Activated naive CD8-positive, alpha-beta T cell treated with anti-CD3 and anti-CD28 coated beads for 36 hours (primary cell): ENCODE measurements at places on chromosomes 13 and 19. TPM values are rescaled to one million over a fixed set of nuclear protein-coding genes. Genes with fewer than 3 reads are reported as not detected.

- no peak for DNase-seq
- peaks cover 31% of the 10 kb centered on the region for H3K36me3 ChIP-seq
- no peak overlapping the region for H3K27ac ChIP-seq
- H3K4me1 ChIP-seq = peaks cover 6% of the 10 kb centered on the region
Measured at GRCh38 chr13:20812890-20813289, 39.1 kb upstream of the EEF1AKMT1 start.

The AMER2 gene
- not detected for total RNA-seq

The GPR18 gene
- total RNA-seq = 17.6 TPM

The ZFR2 gene
- 0.54 TPM for total RNA-seq

DNA sequence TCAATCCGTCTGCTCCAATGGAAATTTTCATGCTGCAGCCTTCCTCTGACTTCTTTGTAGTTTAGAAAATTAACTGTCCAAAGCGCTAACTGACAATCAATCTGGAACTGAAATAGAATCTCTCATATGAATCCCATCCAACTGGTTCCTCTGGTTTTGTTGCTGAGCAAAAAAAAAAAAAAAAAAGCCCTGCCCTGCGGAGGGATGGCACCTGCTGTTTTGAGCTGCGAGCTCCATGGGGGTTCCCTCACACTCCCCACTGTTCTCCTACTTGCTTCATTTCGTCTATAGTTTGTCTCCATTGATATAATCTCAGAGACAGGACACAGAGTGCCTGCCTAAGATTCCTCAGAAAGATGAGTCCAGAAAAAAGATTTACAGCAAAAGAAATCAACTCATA, 33.4 kb downstream of the FAAP24 start:
- no peak overlapping the region for H3K4me3 ChIP-seq
- H3K36me3 ChIP-seq = no peaks in the 10 kb centered on the region
- DNase-seq = no peak
- H3K27me3 ChIP-seq = no peaks in the 10 kb centered on the region

DNA sequence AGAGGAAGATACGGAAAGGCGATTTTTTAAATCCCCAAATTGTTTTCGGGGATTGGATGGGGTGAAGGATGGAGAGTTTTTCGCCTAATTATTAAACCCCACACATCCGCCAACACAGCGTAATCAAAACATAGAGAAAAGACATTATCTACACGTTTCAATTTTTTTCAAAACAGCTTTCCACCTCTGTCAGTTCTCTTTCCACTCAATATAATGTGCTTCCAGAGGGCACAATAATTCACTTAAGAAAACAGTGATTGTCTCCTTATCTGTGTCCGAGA, 435 bp upstream of the OBI1 start:
- no peak for DNase-seq
- H3K27me3 ChIP-seq = no peaks in the 10 kb centered on the region
- peak overlapping the region; percentile 96 for H3K27ac ChIP-seq
- peak overlapping the region; percentile 94 for H3K4me3 ChIP-seq
- peaks cover 34% of the 10 kb centered on the region for H3K4me1 ChIP-seq

- peaks cover 3% of the 10 kb centered on the region for H3K36me3 ChIP-seq
- H3K4me1 ChIP-seq = peaks cover 7% of the 10 kb centered on the region
- no peak for DNase-seq
- H3K4me3 ChIP-seq = no peak overlapping the region
- no peak overlapping the region for H3K27ac ChIP-seq
Measured at GRCh38 chr19:17327068-17327653, 7.5 kb downstream of the ANO8 start.

The HS6ST3 gene
- total RNA-seq = not detected

The KEAP1 gene
- 69.3 TPM for total RNA-seq

DNA sequence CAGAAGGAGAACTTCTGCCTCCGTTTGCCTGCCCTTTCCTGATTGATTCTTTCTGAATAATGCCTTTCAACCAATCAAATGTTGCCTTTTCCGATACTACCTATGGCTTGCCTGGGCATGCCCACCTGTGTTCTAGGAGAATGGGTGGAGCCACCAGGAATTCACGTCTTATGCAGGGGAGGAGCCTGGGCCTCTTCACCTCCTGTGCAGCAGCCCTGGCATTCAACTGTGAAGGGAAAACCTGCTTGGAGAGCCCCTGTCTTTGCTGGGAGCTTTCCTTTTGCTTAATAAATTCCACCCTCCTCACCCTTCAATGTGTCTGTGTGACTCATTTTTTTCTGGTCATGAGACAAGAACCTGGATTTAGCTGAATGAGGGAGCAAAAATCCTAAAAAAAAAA, 730.7 kb downstream of the UQCRFS1 start:
- no peaks in the 10 kb centered on the region for H3K36me3 ChIP-seq
- no peak for DNase-seq
- H3K4me1 ChIP-seq = no peaks in the 10 kb centered on the region
- H3K27me3 ChIP-seq = no peaks in the 10 kb centered on the region
- no peak overlapping the region for H3K27ac ChIP-seq

DNA sequence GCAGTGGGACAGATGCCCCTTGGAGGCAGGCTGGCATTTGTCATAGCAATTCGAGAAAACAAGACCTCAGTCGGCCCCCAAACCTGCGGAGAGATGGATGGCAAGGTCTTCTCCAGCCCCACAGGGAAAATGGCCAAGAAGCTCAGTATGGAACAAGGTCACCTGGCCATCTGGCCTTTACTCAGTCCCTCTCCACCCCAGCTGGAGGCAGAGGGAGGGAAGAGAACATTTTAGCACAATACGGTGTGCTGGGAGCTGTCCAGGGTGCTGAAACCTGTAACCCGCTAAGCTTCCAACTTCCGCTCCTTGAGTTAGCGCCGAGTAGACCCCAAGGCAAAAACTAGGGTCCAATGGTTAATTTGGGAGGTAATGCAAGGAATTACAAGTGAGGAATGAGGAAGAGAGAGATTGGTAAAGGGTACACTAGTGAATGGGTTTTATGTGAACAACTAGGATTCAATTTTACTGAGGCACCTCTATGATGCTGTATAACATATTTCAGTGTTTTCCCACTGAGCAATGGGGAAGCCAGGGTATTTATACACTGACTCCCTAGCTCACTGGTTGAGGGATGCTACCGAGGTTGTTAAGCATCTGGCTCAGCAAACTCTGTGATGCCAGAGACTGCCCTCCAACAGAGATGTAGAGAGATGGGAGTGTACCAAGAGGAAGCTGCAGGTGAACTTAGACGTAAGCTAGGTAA, 64.3 kb downstream of the CACNA1A start:
- H3K27me3 ChIP-seq = peaks cover 5% of the 10 kb centered on the region
- H3K4me1 ChIP-seq = no peaks in the 10 kb centered on the region
- no peaks in the 10 kb centered on the region for H3K36me3 ChIP-seq
- no peak overlapping the region for H3K4me3 ChIP-seq

- no peak for DNase-seq
- H3K4me1 ChIP-seq = peaks cover 41% of the 10 kb centered on the region
- H3K36me3 ChIP-seq = peaks cover 25% of the 10 kb centered on the region
- H3K4me3 ChIP-seq = peak overlapping the region; percentile 94
- H3K27me3 ChIP-seq = no peaks in the 10 kb centered on the region
Measured at GRCh38 chr19:16627928-16628182, 149 bp downstream of the MED26 start.

- peak overlapping the region; percentile 7 for H3K4me3 ChIP-seq
- no peaks in the 10 kb centered on the region for H3K27me3 ChIP-seq
- H3K27ac ChIP-seq = no peak overlapping the region
- no peak for DNase-seq
Measured at GRCh38 chr19:16213076-16213475, 15.4 kb downstream of the AP1M1 start.

The ZNF415 gene
- total RNA-seq = 1.8 TPM

DNA sequence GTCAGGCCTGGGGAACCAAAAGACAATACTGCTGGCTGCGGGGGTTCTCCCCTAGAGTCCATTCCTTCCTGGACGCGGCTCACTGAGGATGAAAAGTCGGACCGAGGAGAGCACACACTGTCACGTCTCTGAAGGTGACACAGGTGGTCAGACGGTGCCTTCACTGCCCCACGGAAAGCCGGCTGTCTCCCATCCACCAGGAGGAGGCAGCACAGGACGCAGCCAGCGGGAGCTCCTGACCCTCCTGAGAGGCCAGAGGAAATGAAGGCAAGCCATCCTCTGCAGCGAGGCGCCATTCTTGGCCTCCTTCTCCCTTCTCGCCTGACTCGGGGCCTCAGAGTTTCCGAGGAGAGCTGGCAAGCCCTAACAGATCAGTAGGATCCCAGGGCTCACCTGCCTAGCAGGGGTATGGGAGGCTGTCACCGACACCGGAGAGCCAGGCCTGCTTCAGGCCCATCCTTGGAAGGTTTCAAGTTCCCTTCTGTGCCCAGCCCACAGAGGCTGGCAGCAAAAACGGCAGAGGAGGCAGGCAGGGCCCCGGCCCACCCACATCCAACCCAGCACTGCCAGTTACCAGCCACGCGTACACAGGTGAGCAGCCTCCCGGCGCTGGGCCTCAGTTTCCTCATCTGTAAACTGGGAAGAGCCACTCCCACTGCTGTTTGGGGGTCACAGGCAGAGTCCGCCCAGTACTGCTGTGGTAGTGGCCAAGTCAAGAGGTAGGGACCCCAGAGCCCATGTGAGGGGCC, 4.5 kb downstream of the REXO1 start:
- no peak overlapping the region for H3K27ac ChIP-seq
- peaks cover 36% of the 10 kb centered on the region for H3K4me1 ChIP-seq
- H3K4me3 ChIP-seq = no peak overlapping the region
- no peaks in the 10 kb centered on the region for H3K27me3 ChIP-seq
- H3K36me3 ChIP-seq = peaks cover 11% of the 10 kb centered on the region
- DNase-seq = no peak

- peak overlapping the region; percentile 73 for H3K4me3 ChIP-seq
- peaks cover 25% of the 10 kb centered on the region for H3K27me3 ChIP-seq
- no peak overlapping the region for H3K27ac ChIP-seq
- peak; percentile 23 for DNase-seq
- peaks cover 2% of the 10 kb centered on the region for H3K36me3 ChIP-seq
Measured at GRCh38 chr19:32676186-32676894, 692 bp downstream of the RGS9BP start.

The KCNC3 gene
- 0.56 TPM for total RNA-seq

The DIRAS1 gene
- not detected for total RNA-seq
